Activated CD4-positive, alpha-beta T cell treated with anti-CD3 and anti-CD28 coated beads, Interleukin-2, amount 10 ng/mL, durations not matched to agents 7 days and 5 days (primary cell): ENCODE measurements at places on chromosomes 1 and 21. TPM values are rescaled to one million over a fixed set of nuclear protein-coding genes. Genes with fewer than 3 reads are reported as not detected.

CRNN gene
- not detected for total RNA-seq

SH3BP5L gene
- total RNA-seq, result 29.7 TPM

PI4KB gene
- total RNA-seq, result 62.8 TPM

LCK gene
- total RNA-seq, result 434 TPM

CHIA gene
- total RNA-seq, result not detected

ZNF670 gene
- total RNA-seq, result 1.2 TPM

RPTN gene
- total RNA-seq, result not detected

GRCh38 chr1:225849925-225850324 lies 32.3 kb downstream of the TMEM63A start:
- no peak for DNase-seq

GRCh38 chr1:45012639-45013278 lies 705 bp downstream of the UROD start:
- DNase-seq, result peak; percentile 31

- no peak for DNase-seq
These were observed 29.3 kb upstream of the RD3 start for GRCh38 chr1:211521102-211521815.

DNA sequence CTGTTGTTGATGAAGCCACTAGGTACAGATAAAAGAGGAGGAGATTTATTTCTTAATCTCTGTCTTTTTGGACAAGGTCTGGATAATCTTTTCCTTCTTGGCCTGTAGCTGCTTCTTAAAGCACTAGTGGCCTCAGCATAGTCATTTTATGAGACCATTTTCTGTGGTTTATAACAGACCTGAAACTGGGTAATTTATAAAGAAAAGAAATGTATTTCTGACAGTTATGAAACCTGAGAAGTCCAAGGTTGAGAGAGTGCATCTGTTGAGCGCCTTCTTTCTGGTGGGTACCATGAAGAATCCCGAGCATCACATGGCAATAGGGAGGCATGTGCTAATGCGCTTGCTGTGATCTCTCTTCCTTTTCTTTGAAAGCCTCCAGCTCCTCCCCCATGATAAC lies 36.7 kb upstream of the PDC start:
- DNase-seq, result no peak

- DNase-seq, result no peak
These were observed 10.0 kb downstream of the ITLN1 start for GRCh38 chr1:160874935-160875334.

DNA sequence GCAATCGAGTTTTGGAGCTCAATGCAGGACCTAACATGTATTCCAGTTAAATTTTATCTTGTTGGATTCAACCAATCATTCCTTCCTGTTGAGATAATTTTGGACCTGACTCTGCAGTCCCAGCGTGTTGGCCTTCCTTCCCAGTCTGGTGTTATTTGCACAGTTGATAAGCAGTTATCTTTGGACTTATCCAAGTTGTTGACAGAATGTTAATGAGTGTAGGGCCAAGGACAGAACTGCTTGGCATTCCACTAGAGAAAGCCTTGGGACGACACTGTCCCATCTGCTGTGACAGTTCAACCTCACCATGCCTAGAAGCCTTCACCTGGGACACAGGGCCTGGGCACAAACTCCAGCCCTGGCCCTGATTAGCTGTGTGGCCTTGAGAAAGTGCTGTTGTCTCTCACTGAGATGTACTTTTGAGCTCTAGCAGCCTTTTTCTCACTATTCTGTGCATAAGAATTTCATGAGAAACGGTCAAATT lies 104.1 kb upstream of the SLC25A33 start:
- DNase-seq, result no peak

- DNase-seq, result no peak
These were observed 113.6 kb upstream of the IPO9 start for GRCh38 chr1:201715351-201715750.

DNA sequence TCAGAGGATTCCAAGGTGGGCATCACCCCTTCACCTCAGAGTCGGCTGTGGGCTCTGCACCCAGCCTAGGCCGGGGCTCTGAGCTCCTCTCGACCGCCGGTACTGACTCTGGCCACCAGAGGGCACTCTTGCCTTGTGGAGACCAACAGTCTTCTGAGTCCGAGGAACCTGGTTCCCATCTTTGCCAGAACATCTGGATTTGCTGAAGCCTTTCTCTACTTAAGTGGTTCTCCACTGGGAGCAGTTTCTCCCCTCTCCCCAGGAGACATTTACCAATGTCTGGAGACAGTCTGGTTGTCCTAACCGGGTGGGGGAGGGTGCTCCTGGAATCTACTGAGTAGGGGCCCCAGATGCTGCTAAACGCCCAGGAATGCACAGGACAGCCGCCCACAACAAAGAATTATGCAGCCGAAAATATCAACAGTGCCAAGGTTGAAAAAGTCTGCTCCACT lies 9.4 kb downstream of the ETV3L start:
- peak; percentile 90 for DNase-seq

DNA sequence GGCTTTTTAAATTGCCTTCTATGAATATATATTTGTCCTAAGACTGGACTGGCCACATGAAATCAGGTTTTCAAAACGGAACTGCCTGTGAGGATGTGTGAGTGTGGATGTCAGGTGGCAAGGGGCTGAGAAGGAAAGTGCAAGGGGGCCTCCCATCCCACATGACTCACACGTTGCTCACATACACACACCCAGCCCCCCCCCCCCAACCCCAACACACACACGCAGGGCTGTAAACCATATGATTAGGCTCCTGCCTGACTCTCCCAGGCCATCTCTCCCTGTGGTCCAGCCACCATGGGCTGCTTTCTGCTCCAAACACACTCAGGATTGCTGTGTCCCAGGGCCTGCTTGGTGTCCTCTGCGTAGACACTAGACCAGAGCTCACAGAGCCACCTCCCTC lies 22.4 kb downstream of the DEGS1 start:
- DNase-seq, result no peak

GRCh38 chr21:34928637-34929036 lies 120.5 kb downstream of the RUNX1 start:
- no peak for DNase-seq

DNA sequence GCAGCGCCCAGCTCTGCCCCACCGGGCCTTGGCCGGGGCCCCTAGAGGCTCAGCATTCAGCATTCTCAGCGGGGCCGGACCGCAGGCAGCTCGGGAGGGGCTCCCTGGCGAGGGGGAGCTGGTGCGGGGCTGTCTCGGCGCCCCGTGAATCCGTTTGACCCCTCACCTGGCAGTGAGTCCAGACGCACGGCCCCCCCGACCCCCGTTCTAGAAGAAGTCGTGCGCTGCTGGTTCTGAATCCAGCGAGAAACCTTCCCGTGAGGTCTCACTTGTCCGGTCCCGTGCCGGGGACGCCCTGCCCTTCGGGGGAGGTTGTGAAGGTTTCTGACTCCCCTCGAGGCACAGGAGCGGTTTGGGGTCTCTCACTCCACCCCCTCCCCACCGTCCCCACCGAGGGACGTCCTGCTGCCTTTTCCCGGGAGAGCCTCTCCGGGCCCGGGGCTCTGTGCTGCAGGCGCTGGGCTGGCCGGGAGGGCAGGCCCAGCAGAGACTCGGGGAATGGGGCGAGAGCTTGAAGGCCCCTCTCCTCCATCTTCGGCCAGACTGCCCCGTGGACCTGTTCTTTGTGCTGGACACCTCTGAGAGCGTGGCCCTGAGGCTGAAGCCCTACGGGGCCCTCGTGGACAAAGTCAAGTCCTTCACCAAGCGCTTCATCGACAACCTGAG lies 655 bp downstream of the COL6A1 start:
- no peak for DNase-seq

DNA sequence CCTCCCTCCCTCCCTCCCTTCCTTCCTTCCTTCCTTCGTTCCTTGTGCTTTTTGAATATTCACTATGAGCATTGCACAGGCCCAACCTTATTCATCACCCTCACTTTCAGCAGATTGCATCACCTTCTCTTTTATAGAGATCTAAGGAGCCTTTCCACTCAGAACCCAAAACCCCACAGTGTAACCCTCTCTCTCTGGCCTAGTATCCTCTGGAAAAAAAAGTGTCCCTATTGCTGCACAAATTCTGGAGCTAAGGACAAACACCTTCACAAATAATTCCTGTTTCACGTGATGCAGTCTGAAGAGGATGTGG lies 25.6 kb downstream of the OR10J5 start:
- no peak for DNase-seq

DNA sequence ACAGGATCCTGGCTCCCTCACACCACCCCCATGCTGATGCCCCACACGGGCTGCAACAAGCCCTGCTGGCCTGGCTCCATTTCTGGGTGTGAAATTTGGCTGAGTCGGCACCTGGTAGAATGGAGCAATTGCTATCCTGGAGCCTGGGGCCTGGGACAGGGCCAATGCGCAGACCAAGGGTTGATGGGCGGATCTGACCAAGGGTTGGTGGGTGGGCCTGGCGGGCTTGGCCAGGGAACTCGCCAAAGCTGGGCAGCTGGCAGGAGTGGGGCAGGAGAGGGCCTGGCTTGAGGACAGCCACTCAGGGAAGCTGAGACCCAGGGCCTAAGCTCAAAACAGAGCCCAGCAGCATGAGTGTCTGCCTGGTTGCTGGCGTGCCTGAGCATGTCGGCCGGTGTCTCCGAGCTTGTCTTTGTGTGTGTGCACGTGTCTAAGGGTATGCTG lies 70.9 kb upstream of the POU3F1 start:
- no peak for DNase-seq

GRCh38 chr1:92536211-92536979 lies 49.7 kb upstream of the GFI1 start:
- no peak for DNase-seq

GRCh38 chr1:65469889-65470340 lies 49.4 kb downstream of the LEPR start:
- DNase-seq, result no peak
